KBM-7 (cell line): ENCODE measurements at places on chromosomes 7 and 10.

GRCh38 chr10:124722798-124723783 lies 21.1 kb downstream of the FAM53B start:
- peak; percentile 43 for DNase-seq

- no peak for DNase-seq
Observed at GRCh38 chr7:44858161-44858560, 10.3 kb upstream of the H2AZ2 start.

DNA sequence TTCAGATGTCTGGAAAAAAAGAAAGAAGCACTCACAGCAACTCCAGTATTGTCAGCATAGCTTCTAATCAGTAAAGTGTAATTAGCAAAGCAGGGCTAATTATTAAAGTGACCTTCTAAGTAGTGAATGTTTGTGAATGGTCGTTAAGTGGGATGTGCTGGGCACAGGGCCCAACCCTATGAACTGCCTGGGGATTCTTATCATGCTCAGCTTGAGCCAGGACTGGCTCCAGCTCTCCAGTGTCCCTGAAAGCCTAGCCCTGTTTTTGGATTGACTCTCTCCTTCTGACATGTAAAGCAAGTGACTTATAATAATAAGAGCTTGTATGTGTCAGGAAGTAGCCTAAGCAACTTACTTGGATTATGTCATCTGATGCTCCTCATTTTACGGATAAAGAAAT lies 9.5 kb upstream of the TBX20 start:
- DNase-seq, result no peak

- DNase-seq, result no peak
Observed at GRCh38 chr7:101927389-101927788, 110.0 kb downstream of the CUX1 start.

- no peak for DNase-seq
Observed at GRCh38 chr10:11115337-11115736, 97.7 kb downstream of the CELF2 start.

DNA sequence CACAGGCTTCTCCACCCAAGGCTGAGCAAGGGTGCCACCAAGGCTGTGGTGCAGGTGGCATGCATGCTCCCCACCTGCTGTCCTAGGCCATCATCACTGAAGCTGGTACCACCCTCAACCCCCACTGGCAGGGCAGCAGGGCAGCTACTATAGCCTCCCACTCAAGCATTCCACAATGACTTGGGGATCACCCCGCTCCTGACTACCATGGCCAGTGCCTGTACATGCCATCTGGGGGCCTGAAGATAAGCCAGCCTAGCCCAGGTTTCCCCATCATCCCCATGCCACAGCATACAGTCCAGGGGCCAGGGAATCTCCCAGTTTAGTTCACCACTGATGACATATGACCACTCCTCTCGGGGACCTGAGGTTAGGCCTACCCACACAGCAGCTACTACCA lies 510.9 kb upstream of the LRRTM3 start:
- DNase-seq, result no peak

GRCh38 chr7:100369105-100369504 lies 4.2 kb upstream of the PILRA start:
- peak; percentile 93 for DNase-seq

GRCh38 chr10:6689036-6689435 lies 109.0 kb upstream of the PRKCQ start:
- DNase-seq, result no peak

DNA sequence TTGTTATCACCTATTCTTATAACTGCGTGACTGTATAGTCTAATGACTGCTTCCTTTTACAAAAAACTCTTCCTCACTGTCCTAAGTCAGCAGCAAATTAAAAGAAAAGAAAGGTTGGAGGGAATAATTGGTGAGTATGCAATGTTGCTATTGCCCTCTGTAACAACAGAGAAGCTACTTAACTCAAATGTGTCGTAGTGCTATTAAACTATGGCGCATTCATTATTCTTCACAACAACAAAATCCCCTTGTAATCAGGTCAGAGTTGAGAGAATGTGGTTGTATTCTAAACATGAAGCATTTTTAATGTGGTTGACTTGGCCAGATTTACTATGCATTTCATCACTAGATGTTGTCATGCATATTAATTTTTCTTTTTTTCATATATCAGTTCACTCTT lies 897.8 kb upstream of the PHF14 start:
- no peak for DNase-seq

DNA sequence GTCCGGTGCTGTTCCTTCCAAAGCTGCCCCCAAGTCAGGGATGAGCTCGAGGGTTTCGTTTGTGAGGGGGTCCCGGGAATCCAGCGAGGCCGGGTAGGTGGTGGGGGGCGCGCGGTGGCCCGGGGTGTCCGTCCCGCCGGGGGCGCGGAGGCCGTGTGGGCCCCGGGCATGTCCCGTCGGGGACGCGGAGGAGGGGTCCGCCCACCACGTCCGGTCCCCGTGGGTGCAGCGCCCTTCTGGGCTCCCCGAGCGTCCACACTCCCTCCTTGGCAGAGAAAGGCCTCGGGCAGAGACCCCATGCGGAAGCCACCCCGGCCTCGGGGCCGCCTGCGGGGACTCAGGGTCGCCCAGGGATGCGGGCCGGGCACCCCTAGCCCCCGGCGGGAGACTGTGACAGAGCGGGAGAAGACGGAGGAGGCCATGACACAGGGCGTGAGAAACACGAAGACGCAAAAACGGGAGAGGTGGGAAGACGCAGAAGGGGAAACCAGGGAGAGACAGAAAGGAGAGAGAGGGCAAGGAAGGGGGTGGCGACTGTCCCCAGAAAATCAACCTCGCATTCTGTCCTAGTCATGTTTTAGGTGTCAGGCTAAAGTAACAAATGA lies 640 bp upstream of the ZNF425 start:
- peak; percentile 66 for DNase-seq

GRCh38 chr10:88226071-88226659 lies 357.0 kb downstream of the RNLS start:
- no peak for DNase-seq
